CD8-positive, alpha-beta memory T cell (primary cell): ENCODE measurements at places on chromosomes 3 and 15.

DNA sequence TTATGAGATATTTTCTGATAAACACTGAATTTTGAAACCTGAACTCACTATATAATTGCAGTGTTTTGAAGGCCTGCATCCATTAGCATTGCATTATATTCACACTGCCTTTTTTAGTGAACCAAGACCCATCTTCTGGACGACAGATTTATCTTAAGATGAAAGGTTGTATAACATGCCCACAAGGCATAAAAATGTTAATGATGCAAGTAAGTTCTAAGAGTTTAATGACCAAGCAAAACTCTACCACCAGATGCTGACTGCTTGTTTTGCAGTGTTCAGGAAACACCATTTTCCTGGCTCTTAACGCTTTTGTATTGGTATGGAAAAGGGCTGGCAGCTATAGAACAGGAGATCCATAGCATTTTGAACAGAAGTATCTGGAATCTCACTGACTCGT lies 46.1 kb downstream of the USP50 start:
- peaks cover 14% of the 10 kb centered on the region for H3K36me3 ChIP-seq
- no peaks in the 10 kb centered on the region for H3K4me1 ChIP-seq
- no peaks in the 10 kb centered on the region for H3K27me3 ChIP-seq
- H3K27ac ChIP-seq = no peak overlapping the region

DNA sequence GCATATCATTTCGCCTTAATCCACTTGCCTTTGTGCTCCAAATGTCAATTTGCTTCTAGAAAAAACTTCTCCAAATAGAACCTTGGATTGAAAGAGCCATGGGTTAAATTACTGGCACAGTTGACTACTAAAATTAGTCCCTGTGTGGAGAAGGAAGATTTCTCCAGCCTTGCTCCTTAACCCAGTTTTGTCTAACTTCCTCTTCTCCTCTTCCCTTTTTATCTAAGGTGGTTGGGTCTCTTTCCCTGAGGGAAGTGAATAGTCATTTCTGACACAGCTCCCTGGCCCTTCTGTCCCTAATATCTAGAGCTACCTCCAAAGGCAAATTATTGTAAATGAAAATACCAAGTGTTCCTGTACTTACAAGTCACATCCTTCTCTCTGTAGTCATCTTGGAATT lies 527.9 kb upstream of the TBL1XR1 start:
- H3K27ac ChIP-seq = no peak overlapping the region
- DNase-seq = no peak
- H3K4me3 ChIP-seq = no peak overlapping the region
- no peaks in the 10 kb centered on the region for H3K27me3 ChIP-seq

DNA sequence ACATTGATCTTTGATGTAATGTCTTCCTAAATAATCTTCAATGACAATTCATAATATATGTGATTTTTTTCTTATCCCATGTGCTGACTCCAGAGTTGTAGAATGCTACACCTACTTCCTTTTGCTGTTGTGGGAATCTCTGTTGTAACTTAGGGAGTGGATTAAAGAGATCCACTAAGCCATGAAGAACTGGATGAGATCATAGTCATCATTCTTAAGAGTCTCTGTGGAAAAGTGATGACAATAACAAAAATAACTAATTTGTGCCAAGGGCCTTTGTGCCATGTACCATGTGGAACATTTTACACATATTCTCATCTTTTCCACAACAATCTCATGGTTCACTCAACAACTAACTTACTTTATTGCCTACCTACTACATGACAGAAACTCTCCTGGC lies 162.9 kb upstream of the PDZRN3 start:
- H3K36me3 ChIP-seq = no peaks in the 10 kb centered on the region
- H3K4me1 ChIP-seq = no peaks in the 10 kb centered on the region
- no peaks in the 10 kb centered on the region for H3K27me3 ChIP-seq
- H3K4me3 ChIP-seq = no peak overlapping the region
- no peak for DNase-seq
- no peak overlapping the region for H3K27ac ChIP-seq

GRCh38 chr3:118628704-118629341 lies 405.8 kb downstream of the IGSF11 start:
- H3K27ac ChIP-seq = no peak overlapping the region
- H3K4me1 ChIP-seq = no peaks in the 10 kb centered on the region
- no peaks in the 10 kb centered on the region for H3K27me3 ChIP-seq

DNA sequence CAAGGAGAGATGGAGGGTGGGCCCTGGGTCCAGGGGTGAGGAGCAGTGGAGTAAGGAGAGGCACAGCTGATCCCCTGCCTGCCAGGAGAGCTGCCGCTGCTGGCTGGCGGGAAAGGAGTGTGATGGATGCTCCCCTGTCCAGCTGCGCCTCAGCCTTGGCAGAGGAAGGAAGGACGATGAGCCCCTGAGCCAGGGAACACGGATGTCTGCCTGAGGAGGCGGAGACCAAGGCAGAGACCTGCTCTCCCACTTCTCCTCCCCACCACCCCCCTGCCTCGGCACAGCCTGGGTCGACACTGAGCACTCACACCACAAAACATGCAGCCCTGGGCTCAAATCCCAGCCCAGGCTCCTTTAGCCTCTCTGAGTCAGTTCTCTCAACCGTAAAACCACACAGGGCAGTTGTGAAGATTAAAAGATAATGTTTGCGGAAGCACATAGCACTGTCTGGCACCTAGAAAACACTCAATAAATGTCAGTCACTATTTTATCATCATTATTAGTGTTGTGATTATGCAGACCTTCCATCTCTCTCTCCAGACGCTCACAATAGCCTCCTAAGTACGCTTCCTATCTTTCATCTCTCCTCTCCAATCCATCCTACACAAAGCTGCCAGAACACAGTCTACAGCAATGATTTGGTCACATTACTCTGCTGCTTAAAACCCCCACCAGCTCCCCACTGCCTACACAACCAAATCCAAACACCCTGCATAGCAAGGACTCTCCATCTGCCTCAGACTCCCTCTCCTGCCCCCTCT lies 52.2 kb downstream of the SEMA5B start:
- H3K4me3 ChIP-seq = no peak overlapping the region
- no peaks in the 10 kb centered on the region for H3K36me3 ChIP-seq
- peaks cover 4% of the 10 kb centered on the region for H3K4me1 ChIP-seq
- no peaks in the 10 kb centered on the region for H3K27me3 ChIP-seq

- no peak overlapping the region for H3K4me3 ChIP-seq
- no peaks in the 10 kb centered on the region for H3K27me3 ChIP-seq
- no peaks in the 10 kb centered on the region for H3K4me1 ChIP-seq
- DNase-seq = no peak
These were observed 774.3 kb downstream of the TUSC7 start for GRCh38 chr3:117483839-117484238.

DNA sequence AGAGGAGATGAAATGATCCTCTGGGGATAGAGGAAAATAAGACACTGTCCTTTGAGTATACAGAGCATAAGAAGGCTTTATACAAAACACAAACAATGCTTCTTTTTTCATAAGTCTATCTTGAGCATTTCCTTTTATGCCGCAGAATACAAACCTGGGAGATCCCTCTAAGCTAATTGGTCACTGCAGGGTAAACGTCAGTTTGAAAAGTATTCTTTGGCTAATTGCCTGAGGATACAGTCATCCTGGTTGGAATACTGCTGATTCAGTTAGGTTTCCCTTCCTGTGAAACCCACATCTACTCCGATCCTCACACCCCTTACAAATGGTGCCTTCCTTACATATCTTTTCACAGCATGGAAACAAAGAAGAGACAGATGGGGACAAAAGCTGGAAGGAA lies 10.6 kb downstream of the WNT5A start:
- no peaks in the 10 kb centered on the region for H3K36me3 ChIP-seq
- no peak overlapping the region for H3K4me3 ChIP-seq
- no peaks in the 10 kb centered on the region for H3K4me1 ChIP-seq
- no peak overlapping the region for H3K27ac ChIP-seq
- peaks cover 4% of the 10 kb centered on the region for H3K27me3 ChIP-seq

DNA sequence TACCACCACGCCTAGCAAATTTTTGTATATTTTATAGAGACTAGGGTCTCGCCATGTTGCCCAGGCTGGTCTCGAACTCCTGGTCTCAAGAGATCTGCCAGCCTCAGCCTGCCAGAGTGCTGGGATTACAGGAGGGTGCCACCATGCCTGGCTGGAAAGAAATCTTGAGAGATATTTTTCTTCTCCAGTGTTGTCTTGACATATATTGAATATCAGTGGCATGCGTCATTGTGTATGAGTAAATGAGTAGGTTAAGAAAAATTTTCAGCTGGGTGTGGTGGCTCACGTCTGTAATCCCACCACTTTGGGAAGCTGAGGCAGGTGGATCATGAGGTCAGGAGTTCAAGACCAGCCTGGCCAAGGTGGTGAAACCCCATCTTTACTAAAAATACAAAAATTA lies 3.5 kb upstream of the PIF1 start:
- DNase-seq = no peak
- H3K4me3 ChIP-seq = no peak overlapping the region
- peaks cover 18% of the 10 kb centered on the region for H3K4me1 ChIP-seq
- no peaks in the 10 kb centered on the region for H3K27me3 ChIP-seq

GRCh38 chr3:103006526-103007183 lies 571.8 kb downstream of the ZPLD1 start:
- no peaks in the 10 kb centered on the region for H3K36me3 ChIP-seq
- H3K4me1 ChIP-seq = no peaks in the 10 kb centered on the region
- H3K27me3 ChIP-seq = no peaks in the 10 kb centered on the region
- H3K4me3 ChIP-seq = no peak overlapping the region
- no peak for DNase-seq

GRCh38 chr3:2099028-2099671 lies 484 bp downstream of the CNTN4 start:
- no peaks in the 10 kb centered on the region for H3K36me3 ChIP-seq
- H3K4me1 ChIP-seq = no peaks in the 10 kb centered on the region
- H3K27me3 ChIP-seq = peaks cover 4% of the 10 kb centered on the region
- no peak overlapping the region for H3K27ac ChIP-seq
- H3K4me3 ChIP-seq = no peak overlapping the region

- DNase-seq = no peak
- H3K4me3 ChIP-seq = no peak overlapping the region
- H3K4me1 ChIP-seq = no peaks in the 10 kb centered on the region
- no peaks in the 10 kb centered on the region for H3K36me3 ChIP-seq
- H3K27ac ChIP-seq = no peak overlapping the region
- H3K27me3 ChIP-seq = no peaks in the 10 kb centered on the region
These were observed 79.7 kb upstream of the RASGRF1 start for GRCh38 chr15:79170256-79170664.

DNA sequence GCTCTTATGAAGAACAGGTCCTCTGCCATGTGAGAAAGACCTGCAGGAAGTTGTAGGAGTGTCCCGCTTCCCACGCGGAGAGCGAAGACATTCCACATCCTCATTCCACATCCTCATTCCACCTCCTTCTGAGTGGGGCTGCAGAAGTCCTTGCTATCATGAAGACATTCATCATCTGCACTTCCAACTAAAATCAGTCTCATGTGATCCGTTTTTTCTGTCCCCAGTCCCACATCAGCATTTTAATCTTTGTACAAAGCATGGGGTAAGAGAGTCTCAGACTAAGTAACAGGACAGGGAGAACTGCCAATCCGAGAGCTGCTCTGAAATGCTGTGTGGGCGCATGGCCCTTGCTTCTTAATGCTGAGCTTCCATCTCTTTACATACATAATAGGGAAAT lies 227.2 kb downstream of the RSRC1 start:
- H3K27me3 ChIP-seq = no peaks in the 10 kb centered on the region
- no peaks in the 10 kb centered on the region for H3K36me3 ChIP-seq
- no peak overlapping the region for H3K4me3 ChIP-seq
- H3K27ac ChIP-seq = no peak overlapping the region
- no peak for DNase-seq

GRCh38 chr3:195455789-195456188 lies 13.0 kb upstream of the ACAP2 start:
- no peak overlapping the region for H3K27ac ChIP-seq
- H3K4me3 ChIP-seq = no peak overlapping the region
- no peaks in the 10 kb centered on the region for H3K36me3 ChIP-seq
- peaks cover 15% of the 10 kb centered on the region for H3K4me1 ChIP-seq
- no peaks in the 10 kb centered on the region for H3K27me3 ChIP-seq

DNA sequence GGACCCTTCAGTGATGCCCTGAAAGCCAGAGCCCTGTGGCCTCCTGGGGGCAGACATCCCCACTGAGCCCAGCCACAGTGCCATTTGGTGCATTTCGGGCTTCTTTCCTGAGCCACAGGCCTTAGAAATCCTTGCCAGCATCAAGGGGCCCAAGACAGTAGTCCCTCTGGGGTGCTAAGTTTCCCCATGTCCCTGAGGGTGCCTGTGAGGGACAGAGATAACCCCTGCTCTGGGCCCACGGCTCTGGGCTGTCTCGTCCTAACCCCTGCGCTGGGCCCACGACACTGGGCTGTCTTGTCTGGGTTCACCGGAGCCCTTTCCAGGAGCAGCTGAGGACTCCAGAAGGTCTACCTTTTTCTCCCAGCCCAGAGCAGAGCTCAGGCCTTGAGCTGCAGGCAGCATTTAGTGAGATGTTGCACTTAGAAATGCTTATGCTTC lies 45.1 kb upstream of the FGD5 start:
- no peak overlapping the region for H3K4me3 ChIP-seq
- no peaks in the 10 kb centered on the region for H3K36me3 ChIP-seq
- no peaks in the 10 kb centered on the region for H3K4me1 ChIP-seq
- no peak for DNase-seq

- no peaks in the 10 kb centered on the region for H3K27me3 ChIP-seq
- peaks cover 19% of the 10 kb centered on the region for H3K4me1 ChIP-seq
- no peak overlapping the region for H3K4me3 ChIP-seq
These were observed 166.3 kb downstream of the NECTIN3 start for GRCh38 chr3:111237946-111238345.

DNA sequence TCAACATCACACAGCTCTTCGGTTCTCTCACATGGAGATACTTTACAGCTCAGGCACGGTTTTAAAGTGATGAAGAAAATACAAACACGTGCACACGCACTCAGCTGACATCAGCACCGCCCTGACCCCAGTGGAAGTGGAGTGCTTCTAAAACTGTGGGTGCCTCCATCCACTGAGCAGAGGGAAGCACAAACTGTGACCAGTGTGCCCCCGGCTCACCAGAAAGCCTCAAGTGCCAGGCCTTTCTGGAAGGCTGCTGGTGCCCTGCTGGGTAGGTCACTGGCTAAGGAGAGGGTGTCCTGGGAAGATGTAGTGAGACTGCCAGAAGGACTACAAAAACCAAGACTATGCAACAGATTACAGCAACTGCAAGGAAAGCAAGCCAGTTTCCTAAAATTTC lies 78.5 kb downstream of the OCA2 start:
- DNase-seq = no peak
- no peaks in the 10 kb centered on the region for H3K4me1 ChIP-seq
- H3K27me3 ChIP-seq = no peaks in the 10 kb centered on the region

GRCh38 chr3:113097960-113098447 lies 107.2 kb downstream of the GTPBP8 start:
- H3K4me1 ChIP-seq = no peaks in the 10 kb centered on the region
- no peaks in the 10 kb centered on the region for H3K27me3 ChIP-seq
- no peak for DNase-seq
- H3K27ac ChIP-seq = no peak overlapping the region
- H3K36me3 ChIP-seq = no peaks in the 10 kb centered on the region

DNA sequence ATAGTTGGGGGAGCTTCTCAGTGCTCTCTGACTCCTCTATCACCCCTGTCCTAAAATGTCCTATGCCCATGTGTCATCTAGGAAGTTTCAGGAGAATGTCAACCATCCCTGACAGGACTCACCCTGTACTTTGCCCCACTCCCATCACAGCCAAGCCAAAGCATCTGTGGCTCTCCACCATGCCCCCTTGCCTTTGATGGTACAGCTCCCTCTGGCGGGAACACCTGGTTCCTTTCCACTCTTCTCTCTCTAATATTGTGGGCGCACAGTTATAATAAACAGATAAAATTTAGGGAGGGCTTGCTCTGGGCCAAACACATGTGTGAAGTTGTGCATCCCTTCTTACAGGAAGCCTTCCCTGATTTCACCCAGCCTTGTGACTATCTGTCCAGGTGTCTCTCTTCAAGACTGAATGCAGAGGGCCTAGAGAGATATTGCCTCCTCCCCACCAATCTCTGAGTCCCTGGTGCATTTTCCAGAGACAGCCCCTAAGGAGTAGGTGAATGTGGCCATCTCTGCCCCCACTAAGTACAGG lies 62.8 kb downstream of the ISG20 start:
- no peak overlapping the region for H3K4me3 ChIP-seq
- peaks cover 7% of the 10 kb centered on the region for H3K27me3 ChIP-seq
- H3K27ac ChIP-seq = no peak overlapping the region
- no peaks in the 10 kb centered on the region for H3K36me3 ChIP-seq
